ENCODE measurements at places on chromosomes 3 and 15.

- DNase-seq = no peak
These were observed 83.0 kb downstream of the WNT7A start for GRCh38 chr3:13796701-13797460.

GRCh38 chr3:107250221-107250620 is 127.0 kb upstream of the CCDC54 start:
- DNase-seq = no peak

DNA sequence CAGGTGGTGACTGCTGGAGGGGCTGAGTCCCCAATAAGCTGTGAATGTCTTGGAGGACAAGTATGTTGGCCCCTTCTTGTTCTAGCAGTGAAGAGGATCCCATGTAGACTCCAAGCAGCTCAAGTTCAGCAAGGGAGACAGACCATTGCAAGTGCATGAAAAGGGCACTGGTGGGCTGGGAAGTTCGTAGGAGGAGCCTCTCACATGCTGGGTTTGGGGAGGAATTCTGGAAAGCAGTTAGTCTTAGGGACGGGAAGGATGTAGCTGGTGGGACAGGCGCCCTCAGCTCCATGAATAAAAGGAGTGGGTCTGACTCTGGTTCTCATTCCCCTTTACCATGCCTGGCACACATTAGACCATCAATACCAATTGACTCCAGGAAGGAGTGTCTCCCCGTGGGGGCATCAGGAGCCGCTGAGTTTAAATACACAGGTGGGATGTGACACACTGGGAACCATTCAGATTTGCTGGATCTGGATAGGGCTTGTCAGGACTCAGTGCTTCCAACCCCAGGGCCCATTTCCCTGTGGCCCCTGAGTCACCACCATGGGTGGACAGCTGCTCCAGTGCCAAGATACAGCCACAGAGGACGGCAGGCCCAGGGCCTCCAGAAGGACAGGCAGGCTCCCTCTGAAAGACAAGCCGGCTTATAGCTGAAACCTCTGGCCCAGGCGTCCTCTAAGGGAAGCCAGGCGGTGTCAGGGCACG is 552 bp upstream of the XYLB start:
- no peak for DNase-seq

DNA sequence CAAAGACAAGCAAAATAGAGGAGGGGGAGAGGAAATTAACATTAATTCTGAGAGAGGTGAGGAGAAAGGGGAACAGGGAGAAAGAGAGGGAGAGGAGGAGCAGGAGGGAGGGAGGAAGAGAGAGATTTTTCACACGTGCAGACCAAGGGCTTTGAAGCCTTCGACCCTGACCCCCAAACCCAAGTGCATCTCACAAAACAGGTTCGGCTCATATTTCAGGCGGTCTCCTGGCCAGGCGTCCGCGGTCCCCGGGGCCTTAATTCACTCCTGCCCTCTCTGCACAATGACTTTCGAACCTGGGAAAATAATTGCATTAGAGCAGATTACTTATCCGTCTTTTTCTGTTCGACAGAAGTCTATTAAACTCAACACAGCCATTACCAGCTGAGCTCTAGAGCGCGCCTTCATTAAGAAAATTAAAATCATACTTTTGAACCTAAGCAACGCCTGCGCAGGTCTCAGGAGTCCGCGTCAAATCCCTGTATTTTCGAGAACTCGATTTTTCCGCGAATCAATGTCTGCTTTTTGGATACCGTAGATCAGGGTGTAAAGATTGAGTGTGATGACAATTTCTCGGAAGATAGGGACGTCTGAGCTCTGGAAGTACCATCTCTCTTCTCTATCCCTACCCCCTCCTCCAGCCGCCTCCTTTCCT is 220.7 kb downstream of the MEIS2 start:
- no peak for DNase-seq

GRCh38 chr3:135649361-135649760 is 316.2 kb upstream of the PPP2R3A start:
- DNase-seq = no peak

DNA sequence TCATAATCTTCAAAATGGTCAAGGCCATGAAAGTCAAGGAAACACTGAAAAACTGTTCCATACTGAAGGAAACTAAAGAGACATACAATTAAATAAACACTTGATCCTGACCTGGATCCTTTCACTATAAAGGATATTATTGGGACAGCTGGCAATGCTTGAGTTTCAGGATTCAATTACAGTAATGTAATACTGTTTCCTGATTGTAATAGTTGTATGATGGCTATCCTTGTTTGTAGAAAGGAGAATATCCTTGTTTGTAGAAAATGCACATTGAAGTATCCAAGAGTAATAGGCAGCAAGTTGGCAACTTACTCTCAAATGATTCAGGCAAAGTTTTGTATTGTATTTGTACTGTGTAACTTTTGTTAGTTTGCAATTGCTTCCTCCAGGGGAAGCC is 4.6 kb downstream of the CIDEC start:
- no peak for DNase-seq

- no peak for DNase-seq
These were observed 62.5 kb upstream of the LIPC start for GRCh38 chr15:58369261-58369701.

GRCh38 chr15:40930430-40931299 is 1.5 kb downstream of the DLL4 start:
- DNase-seq = peak; percentile 53

GRCh38 chr3:196238612-196239560 is 22.6 kb downstream of the SLC51A start:
- no peak for DNase-seq

GRCh38 chr3:15522016-15522415 is 510 bp upstream of the COLQ start:
- DNase-seq = no peak

GRCh38 chr3:197590313-197590962 is 34.7 kb upstream of the BDH1 start:
- DNase-seq = no peak

DNA sequence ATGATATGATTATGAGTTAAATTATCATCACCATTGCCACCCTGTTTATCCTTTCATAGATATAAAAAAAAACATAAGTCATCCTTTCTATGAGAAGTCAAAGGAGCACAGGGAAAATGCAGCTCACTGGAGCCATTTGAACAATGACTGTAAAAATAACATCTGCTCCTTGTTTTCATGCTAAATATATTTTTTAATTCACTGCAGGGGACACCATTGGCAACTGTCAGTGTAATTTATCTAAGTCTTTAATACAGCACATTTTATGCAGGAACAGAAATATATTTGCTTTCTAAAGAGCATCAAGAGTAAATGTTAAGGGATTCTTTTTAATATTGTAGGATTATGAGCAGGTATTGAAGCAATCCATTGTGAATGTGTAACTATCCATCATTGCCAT is 371.3 kb downstream of the ZBBX start:
- no peak for DNase-seq

DNA sequence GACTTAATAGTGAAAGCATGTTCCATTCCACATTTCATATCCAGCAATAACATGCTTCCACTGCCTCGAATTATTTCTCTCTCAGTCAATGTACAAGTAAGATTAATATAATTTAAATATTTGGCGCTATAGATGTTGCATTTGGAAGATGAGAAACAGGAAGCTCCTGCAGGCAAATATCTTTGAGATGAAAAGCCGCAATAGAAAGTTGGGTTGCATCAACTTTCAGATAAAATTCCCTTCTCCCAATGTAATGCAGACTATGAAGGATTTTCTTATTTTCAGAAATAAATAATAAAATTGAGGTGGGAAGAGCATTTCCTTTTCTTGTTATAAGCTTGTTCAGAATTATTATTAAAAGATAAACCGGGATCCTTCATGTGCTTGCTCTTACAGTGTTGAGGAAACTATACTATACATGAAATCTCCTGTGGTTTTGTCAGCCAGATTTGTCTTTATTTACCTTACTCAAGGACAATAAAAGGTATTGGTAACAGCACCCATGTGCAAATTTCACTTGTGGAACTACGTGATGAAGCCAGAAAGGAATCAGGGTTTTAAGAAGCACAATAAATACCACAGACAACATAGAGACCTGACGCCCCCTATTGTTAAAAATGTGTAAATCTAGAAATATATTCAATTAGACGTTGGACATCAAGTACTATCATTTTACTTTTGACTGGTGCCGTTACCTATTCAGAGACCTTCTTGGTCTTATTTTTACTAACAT is 307.0 kb downstream of the ARPP21 start:
- no peak for DNase-seq

- DNase-seq = no peak
These were observed 992.7 kb downstream of the NTRK3 start for GRCh38 chr15:87263871-87264270.

DNA sequence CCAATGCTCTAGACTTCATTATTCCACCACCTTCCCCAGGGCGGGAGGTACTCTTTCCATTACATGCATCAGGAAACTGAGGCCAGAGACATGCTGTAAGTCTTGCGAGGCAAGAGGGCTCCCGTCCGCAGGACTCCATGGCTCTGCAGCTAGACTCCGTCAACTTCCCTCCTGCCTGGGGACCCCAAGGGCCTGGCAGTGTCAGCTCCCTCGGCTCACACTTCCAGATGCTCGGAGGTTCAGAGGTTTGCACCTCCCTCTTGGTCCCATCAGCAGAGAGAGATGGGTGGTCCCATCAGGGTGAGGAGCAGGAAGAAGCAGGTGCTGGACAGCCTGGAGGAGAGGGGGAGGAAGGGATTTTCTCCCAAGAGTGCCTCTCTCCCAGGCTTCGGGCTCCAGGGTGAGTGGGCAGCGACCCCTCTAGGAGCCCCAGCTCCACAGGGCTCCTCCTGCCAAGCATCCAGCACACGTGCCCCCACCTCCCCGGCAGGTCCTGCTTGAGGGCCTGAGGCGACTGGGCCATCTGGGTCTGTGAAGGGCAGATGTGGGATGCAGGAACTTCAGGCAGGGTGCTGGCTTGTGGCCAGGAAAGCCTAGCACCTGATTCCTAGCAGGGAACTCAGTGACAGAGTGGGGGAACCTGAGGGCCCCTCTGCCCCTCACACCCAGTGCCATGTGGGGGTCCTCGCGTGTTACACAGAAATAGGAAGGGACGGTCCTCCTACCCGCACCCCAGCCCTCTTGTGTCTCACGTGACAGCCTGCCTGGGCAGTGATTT is 9.3 kb downstream of the PAK6 start:
- DNase-seq = no peak

GRCh38 chr3:14725564-14726440 is 50.9 kb downstream of the C3orf20 start:
- DNase-seq = no peak

- no peak for DNase-seq
These were observed 22.8 kb upstream of the TM2D3 start for GRCh38 chr15:101675015-101675414.

DNA sequence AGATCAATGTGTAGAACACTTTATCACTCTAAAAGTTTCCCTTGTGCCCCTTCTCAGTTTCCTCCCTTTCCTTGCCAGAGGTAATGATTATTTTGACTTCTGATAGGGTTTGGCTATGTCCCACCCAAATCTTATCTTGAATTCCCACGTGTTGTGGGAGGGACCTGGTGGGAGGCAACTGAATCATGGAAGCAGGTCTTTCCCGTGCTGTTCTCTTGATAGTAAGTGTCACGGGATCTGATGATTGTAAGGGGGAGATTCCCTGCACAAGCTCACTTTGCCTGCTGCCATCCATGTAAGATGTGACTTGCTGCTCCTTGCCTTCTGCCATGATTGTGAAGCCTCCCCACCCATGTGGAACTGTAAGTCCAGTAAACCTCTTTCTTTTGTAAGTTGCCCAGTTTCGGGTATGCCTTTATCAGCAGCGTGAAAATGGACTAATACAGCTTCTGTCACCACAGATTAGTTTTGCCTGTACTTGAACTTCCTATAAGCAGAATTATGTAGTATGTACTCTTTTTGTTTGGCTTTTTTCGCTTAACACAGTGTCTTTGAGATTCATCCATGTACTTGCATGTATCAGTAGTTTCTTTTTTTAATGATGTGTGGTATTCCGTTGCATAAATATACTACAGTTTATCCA is 7.2 kb downstream of the FEM1B start:
- no peak for DNase-seq

GRCh38 chr15:66803749-66804148 is 101.7 kb downstream of the SMAD6 start:
- no peak for DNase-seq

GRCh38 chr15:43463507-43463906 is 29.4 kb downstream of the TP53BP1 start:
- DNase-seq = no peak

DNA sequence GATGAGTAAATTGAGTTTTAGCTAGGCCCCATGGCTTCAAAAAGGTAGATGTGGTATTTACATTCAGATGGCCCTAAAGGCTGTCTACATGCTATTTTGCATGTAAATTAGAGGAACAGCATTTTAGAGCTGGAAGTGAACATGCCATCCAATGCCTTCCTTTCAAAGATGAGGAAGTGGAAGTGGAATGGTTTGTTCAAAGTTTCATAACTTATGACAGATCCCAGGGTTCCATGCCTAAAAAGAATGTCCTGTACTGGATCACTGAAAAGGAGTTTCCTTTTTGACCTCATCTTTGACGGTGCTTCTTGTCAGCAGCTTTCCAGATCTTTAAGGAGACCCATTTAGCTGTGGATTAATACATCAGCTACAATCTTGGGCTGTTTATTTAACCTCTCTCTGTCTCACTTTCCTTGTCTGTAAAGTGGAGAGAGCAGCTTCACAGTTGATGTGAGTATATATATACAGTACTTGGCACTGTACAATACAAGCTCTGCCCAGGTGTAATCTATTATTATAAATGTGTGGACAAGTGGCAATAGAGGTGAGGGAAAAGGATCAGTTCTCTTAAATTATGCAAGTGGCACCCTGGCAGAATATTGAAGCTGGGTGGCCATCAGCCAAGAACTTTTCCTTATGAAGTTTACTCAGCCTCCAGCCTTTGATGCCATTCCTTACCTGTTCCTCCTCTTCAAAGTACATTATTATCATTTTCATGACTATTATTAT is 68.7 kb upstream of the GOLGA8B start:
- DNase-seq = no peak

GRCh38 chr3:31565288-31565687 is 32.6 kb downstream of the STT3B start:
- no peak for DNase-seq

DNA sequence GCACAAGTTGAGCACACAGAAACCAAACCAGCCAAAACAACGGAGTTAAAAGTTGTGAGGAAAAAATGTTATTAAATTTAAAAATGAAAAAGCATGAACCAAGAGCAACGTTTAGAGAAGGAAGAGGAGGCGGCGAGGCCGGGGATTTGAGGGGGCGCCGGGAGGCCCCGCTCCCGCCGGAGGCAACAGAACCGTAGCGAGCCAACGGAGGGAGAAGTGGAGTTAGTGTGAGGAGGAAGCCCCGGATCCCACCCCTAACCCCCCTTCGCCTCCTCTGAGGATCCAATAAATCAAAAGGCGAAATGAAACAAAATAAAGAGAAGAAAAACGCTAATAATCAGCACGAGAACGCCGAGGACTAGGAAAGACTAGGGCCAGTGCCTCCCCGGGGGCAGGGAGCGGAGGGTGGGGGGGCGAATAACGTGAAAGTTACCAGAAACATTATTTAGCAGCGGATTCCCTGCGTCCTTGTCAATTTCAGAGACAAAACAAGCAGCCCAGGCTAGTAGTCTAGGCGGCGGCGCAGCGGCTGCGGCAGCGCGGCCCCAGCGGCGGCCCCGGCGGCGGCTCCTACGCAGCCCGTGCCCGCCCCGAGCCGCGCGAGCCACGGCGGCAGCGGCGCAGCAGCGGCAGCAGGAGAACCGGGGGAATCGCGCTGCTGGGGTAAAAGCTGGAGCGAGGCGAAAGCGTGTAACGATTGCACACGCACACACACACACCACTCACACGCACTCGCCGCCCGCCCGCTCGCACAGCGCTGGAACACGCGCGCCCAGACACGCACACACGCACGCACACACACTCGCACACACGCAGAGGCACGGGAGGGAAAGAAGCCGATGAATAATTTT is 1.7 kb downstream of the MEIS2 start:
- no peak for DNase-seq

- no peak for DNase-seq
These were observed 446.2 kb upstream of the NR2F2 start for GRCh38 chr15:95884276-95884675.

- no peak for DNase-seq
These were observed 93.6 kb downstream of the BOC start for GRCh38 chr3:113304856-113305540.
